Ammon's horn (tissue), 1 donor: ENCODE measurements at places on chromosomes 12 and 14.
A peak's percentile ranks its signal among the peaks of the same experiment; 100 is the strongest.

DNA sequence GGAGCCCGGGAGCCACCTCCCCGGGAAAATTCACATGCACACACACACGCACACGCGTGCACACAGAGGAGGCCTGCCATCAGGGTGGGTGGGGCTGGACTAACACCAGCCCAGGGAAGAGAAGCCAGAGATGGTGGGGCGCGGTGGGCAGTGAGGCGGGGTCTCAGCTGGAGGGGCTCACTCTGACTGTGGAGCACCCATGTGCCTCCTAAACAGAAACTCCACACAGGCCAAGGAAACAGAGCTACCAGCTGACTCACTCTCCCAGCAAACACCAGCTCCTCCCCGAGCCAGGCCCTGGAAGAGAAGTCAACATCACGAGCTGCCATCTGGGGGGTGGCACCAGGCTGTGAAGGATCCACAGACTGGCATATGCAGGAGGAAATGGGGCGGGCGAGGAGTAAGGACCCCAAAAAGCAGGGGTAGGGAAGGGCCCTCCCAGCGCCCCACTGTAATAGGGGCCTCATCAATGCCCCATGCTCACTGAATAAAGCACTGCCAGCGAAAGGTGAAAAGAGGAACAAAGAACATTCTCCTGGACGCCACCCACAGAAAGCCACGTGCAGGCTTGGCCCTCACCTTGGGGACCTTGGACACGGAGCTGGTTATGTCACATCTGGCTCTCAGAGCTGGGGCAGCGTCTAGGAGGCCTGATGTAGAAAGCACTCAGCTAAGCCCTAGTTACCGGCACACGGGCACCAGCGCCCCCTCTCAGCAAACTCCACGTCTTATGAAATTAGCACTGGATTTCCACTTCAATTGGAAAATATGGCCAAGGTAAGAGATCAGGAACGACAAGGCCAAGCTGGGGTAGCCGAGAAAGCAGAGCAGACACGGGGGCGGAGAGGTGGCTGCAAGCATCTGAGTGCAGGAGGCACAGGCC is 8.4 kb upstream of the INF2 start:
- DNase-seq: peak; percentile 93

- no peak for DNase-seq
Measured at GRCh38 chr12:61536117-61536516, 724.1 kb upstream of the USP15 start.

DNA sequence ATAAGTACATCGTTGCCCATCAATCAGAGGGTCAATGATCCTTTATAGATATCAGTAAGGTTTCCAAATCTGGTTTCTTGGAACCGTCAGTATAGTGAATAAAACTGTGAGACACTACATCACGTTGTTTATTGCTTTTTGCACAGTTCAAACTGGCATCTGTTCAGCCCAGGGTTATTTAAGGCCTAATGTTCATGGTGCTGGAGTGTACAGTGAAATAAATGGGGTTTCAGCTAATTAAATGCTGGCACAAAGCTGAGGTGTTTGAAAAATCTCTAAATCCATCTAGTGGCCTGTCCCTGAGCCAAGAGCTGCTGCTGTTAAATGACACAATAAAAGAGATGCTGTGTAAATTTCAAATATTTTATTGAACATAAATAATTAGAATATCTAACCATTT is 69.9 kb downstream of the RPS29 start:
- peak; percentile 5 for DNase-seq

- no peak for DNase-seq
Measured at GRCh38 chr14:105116451-105117256, 51.4 kb upstream of the GPR132 start.

GRCh38 chr12:96190413-96191108 is 3.6 kb upstream of the ELK3 start:
- no peak for DNase-seq

DNA sequence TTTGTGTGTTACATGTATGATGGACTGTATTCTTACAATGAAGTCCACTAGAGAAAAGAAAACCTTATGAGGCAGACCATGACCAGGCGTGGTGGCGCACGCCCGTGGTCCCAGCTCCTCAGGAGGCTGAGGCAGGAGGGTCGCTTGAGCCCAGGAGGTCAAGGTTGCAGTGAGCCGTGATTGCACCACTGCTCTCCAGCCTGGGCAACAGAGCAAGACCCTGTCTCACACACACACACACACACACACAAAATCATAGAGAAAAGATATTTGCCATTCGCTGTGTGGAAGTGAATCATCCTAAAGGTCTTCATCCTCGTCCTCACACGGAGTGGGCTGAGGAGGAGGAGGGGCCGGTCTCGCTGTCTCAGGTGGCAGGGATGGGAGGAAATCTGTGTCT is 32.3 kb downstream of the LRCOL1 start:
- DNase-seq: no peak

- no peak for DNase-seq
Measured at GRCh38 chr14:22542360-22542759, 46.7 kb downstream of the DAD1 start.

DNA sequence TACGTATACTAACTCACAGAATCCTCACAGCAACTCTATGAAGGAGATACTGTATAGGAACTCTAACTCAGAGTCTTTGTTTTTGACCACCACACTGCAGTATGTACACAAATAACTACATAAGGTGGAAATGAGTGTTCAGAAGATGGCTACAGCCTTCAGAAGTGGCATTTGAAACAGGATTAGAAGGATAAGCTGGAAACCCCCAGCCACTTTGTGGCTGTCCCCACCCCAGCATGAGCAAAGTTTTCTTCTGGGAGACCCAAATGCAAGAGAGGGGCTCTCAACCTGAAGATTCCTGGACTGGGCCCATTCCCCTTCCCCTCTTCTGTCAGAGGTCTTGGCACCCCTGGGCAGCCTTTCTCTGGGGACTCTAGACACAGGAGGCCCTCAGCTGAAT is 43.2 kb upstream of the PNMA1 start:
- no peak for DNase-seq
